Activated naive CD4-positive, alpha-beta T cell treated with anti-CD3 and anti-CD28 coated beads for 36 hours (primary cell): ENCODE measurements at places on chromosomes 11 and 22.
A peak's percentile ranks its signal among the peaks of the same experiment; 100 is the strongest.

GRCh38 chr11:23022854-23023253, 162.6 kb upstream of the CCDC179 start:
- DNase-seq = no peak

DNA sequence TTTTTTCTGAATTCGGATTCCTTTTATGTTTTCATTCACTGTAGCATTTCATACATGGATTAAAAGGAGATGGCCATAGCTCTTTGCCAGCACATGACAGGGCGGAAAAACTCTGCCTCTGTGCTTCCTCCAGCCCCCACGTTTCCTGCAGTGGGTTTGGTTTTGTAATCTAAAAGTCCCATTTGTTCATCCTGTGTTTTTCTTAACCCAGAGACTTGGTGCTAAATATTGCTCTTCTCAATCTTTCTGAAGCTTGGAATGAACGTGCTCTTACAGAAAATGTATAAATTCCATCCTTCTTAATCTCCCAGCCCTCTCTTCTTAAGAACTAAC, 89.9 kb downstream of the PPP6R3 start:
- DNase-seq = peak; percentile 61

DNA sequence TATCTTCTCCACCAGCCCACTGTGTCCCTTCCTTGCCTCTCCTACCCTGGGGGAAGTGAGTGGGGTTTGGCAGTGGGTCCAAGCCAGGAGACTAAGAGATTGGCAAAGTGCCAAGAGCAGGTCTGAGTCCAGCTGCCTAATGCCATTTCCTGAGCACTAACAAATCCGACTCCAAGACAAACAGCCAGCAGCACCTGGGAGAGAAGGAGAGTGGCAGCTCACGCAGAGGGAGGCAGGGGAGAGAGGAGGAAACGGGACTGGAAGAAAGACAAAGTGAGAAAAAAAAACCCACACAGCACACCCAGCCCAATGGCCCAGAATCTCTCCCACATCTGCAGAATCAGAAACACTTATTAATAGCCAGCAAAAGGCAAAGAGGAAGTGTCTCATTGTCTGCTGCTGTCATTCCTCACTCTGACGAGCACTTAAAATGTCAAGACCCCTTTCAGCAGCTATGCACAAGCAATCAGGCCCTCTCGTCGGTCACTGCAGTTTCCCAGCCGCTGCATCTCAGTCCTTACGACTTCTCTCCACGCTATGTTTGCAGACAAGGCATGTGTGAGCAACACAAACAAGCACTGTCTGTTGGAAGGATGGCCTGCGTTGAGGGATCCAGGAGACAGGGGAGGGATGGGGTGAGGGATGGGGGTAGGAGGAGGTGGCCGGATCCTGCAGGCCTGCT, 558.4 kb upstream of the CADM1 start:
- DNase-seq = no peak

GRCh38 chr11:2672553-2673249, 27.1 kb downstream of the KCNQ1OT1 start:
- peak; percentile 1 for DNase-seq

DNA sequence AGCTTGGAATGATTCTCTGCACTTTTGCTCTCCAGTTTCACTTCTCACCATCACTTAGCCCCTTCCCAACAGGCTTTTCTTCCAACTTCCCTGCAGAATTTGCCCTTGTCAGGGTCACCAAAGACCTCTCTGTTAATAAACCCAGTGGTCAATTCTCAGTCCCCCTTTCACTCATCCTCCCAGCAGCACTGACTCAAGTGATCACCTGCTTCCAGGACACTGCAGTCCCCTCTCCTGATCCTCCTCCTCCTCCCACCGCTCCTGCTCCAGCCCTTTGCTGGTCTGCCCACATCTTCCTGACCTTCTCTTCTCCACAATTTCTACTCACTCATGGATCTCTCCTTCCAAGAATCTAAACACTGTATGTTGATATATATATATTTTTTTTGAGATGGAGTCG, 57.9 kb downstream of the SHISAL1 start:
- no peak for DNase-seq

DNA sequence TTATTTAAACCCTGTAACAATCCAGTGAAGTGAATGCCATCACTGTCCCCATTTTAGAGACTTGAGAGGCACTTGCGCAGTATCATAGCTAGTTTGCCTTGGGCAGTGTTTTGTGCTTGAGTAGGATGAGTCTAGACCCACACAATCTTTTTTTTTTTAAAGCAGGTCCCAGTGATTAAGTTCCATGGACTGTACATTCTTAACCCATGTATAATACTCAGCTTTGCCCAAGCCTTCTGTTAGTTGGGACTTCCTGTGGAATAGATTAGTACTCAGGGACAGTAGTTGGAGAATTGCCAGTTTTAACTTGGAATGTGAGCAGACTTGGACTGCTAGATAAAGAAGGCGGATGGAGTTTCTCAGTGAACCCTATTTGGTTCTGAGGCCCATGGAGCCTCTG, 108.6 kb upstream of the RASSF10 start:
- no peak for DNase-seq

DNA sequence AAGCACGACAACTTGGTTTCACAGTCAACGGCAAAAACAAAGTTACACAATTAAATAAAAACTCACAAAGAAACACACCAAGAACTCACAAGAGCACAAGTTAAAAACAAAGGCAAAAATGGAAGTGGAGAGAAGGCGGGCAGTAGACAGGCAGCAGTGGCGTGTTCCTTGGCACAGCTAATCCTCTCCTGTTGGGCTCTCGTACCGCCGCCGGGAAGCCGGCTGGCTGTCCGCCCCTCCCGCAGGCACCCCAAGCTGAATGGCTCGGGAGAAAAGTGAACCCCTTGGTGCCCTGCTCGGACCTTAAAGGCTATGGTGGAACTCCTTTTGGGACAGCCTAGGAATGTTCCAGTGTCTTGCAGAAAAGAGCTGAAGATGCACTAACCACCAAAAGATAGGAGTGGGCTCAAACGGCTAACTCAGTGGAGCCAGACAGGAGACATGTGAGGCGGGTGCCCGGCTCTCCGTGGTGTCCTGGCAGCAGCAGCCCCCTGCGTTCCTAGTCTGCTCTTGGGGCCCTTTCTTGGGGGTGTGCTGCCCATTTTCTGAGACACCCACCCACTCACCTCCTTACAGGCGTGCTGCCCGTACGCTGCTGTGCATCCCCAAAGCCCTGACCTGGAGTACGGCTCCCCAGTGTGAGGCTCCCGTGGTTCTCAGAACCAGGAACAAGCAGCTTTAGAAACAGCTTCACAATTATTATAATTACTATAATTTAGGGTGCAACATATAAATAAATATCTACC, 86.1 kb upstream of the BID start:
- DNase-seq = no peak

DNA sequence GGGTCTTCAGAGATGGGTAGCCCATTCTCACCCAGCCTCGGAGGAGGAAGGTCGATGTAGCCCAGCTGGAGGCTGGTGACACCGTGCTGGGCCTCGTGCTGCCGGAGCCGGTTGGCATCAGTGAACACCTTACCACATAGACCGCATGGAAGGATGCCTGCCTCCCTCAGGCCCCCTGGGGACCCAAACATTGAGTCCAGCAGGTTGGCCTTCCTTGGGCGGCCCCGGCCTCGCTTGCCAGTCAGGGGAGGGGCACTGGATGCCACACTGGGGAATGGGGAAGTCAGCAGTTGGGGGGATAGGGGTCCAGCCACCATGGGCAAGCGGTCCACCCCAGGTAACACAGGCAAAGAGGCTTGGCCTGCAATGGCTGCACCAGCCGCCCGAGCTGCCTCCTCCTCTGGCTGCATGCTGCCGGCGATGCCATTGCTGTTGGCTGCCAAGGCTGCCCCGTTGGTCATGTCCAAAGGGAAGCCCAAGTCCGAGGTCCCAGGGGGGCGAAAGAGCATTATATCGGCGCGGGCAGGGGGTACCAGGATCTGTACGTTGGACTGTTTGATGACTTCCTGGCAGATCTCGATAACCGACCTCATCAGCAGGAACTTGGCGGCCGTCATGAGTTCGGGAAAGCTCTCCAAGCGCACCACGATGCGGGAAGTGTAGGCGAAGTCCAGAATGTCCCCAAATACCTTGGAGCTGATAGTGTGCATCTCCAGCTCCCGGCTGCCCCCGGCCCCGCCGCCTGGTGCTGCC, 1.4 kb downstream of the PATZ1 start:
- peak; percentile 53 for DNase-seq

- DNase-seq = peak; percentile 77
Observed at GRCh38 chr22:50531546-50531961, 1.7 kb upstream of the TYMP start.

DNA sequence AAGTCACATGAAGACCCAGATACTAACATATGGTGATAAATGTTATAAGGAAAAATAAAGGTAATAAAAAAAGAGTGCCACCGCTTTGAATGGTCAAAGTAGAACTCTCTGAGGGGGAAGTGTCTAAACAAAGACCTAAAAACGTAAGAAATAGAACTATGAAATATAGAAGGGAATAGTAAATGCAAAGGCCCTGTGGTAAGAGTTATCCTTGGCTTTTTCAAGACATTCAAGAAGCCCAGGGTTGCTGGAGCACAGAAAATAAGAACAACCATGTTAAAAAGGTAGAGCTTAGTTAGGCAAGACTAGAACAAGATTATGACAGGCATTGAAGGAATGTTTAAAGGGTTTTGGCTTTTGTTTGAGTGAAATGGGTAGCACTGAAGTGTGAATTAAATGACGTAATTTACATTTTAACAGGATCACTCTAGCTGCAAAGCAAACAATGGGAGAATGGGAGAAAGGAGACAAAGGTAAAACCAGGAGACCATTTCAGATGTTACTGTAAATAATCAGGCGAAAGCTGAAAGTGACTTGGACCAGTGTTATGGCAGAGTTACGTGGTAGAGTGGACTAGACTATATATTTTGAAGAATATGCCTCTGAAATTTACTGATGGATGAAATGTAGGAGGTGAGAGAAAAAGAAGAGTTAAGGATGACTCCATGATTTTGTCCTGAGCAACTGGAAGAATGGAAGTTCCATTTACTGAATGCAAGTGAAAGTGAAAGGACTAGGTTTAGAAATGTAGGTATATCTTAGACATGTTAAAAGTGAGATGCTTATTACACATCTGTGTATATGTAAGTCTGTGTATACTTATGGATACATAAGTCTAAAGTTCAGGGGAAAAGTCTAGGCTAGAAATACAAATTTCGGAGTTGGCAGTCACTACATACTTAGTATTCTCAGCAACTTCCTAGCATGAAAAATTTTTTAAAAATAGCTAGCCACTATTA, 28.5 kb downstream of the BTBD10 start:
- no peak for DNase-seq

GRCh38 chr11:73414977-73415651, 38.9 kb downstream of the RELT start:
- DNase-seq = no peak

GRCh38 chr11:102733232-102733875, 8.6 kb upstream of the MMP8 start:
- DNase-seq = peak; percentile 77

- DNase-seq = no peak
Observed at GRCh38 chr11:12298610-12299009, 78.8 kb upstream of the PARVA start.

DNA sequence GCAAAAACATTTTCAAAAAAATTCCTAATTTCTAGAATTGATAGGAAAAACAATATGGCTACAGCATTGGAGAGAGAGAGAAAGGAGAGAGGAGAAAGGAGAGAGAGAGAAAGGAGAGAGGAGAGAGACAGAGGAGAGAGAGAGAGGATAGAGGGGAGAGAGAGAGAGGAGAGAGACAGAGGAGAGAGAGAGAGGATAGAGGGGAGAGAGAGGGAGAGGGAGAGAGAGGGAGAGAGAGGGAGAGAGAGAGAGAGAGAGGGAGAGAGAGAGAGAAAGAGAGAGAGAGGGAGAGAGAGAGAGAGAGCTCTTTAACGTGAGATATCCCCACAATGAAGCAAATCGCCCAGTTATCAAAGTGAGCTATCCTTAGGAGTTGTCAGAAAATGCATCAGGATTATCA, 737 bp upstream of the TYR start:
- no peak for DNase-seq

GRCh38 chr11:70669871-70670675, 271.7 kb downstream of the CTTN start:
- no peak for DNase-seq

GRCh38 chr11:10498426-10499250, 42.3 kb downstream of the RNF141 start:
- DNase-seq = no peak
